HS-5 (cell line): ENCODE measurements at places on chromosomes 11 and 22.

DNA sequence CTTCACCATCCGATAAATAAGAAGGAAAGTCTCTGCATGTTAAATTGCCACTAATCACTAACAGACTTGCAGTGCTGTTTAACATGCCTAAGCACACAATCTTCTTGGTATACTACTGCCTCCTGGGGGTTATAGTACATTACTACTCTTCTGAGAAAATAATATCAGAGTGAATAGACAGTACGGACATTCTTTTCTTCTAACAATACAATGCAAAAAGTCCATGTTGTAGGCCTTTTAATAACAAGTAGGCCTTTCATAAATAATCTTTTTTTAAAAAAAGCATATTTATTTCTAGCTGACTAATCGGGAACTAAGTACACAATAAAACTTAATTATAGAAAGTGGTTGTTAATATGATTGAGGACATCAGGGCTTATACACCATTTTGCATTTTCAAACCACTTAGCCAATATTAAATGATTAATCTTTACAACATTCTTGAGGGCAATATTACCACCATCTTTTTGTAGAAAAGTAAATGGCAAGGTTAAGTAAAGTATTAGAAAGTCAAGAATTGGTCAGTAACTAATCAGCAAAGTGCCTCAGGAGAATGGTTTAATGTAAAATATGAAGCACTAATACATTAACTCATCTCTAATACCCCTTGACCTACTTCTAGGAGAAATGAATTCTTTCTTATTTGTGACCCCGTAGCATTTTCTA lies 84.7 kb downstream of the TTC28 start:
- DNase-seq = peak; percentile 31

- DNase-seq = peak; percentile 69
Measured at GRCh38 chr11:128172046-128172878, 415.1 kb downstream of the ETS1 start.

- DNase-seq = no peak
Measured at GRCh38 chr22:47091246-47091651, 328.8 kb downstream of the TBC1D22A start.

- DNase-seq = no peak
Measured at GRCh38 chr11:83521647-83522596, 235.8 kb upstream of the CCDC90B start.

- DNase-seq = no peak
Measured at GRCh38 chr22:31342389-31343140, 3.6 kb downstream of the PATZ1 start.
